ENCODE measurements at places on chromosomes 5 and 9.
A peak's percentile ranks its signal among the peaks of the same experiment; 100 is the strongest.

- no peak for DNase-seq
These were observed 10.3 kb upstream of the NPR2 start for GRCh38 chr9:35781066-35781465.

DNA sequence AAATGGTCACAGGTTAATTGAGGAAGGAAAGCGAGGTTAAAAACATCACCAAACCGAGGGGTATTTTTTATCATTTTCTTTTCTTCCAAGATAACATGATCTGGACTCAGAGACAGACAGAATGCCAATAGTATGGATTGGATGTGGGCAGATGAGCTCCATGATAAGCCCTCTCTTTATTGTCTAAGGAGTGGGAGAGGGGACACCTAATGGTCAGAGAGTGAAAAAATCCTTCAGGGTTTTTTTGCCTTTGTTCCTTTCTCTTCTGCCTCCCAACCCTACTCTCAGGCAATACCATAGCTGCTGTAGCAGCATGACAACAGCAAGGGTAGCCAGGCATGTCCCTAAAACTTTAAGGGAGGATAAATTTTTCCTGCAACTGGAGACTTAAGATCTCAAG lies 94.7 kb downstream of the DIRAS2 start:
- DNase-seq = peak; percentile 65

GRCh38 chr5:33339413-33339812 lies 101.4 kb upstream of the TARS1 start:
- no peak for DNase-seq

- no peak for DNase-seq
These were observed 23.8 kb downstream of the SVEP1 start for GRCh38 chr9:110555551-110556331.

GRCh38 chr9:114789006-114789405 lies 16.8 kb downstream of the TNFSF15 start:
- no peak for DNase-seq

DNA sequence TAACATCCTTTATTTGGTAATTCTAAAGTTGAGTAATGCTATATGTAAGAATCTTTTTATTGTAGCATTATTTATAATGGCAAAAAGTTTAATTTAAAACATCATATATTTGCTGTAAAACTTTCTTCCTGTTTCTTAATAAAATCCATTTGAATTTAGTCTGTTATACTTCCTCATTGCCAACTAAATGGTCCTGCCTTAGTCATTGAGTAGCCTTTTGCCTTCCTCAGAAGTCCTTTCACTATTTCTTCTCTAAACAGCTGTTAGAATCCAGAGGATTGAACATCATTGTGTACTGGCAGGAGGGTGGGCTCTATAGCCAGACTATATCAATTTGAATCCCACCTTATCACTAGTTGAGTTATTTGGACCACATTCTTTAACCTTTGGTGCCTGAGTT lies 11.0 kb downstream of the SLC44A1 start:
- no peak for DNase-seq

DNA sequence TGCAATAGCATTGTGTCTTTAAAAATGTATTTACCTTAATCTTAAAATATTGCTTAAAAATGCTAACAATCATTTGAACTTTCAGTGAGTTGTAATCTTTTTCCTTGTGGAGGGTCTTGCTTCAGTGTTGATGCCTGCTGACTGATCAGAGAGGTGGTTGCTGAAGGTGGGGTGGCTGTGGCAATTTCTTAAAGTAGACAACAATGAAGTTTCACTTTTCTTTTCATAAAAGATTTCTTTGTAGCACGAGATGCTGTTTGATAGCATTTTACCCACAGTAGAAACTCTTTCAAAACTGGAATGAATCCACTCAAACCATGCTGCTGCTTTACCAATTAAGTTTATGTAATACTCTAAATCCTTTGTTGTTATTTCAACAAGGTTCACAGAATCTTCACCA lies 50.8 kb downstream of the NR3C1 start:
- no peak for DNase-seq

- DNase-seq = no peak
These were observed 398.5 kb upstream of the SLC24A2 start for GRCh38 chr9:20187318-20187717.

- DNase-seq = peak; percentile 76
These were observed 168.4 kb upstream of the GDNF start for GRCh38 chr5:38008198-38008597.

Measured in DMS53 (cell line).